ENCODE measurements at places on chromosomes 13 and 19. TPM values are rescaled to one million over a fixed set of nuclear protein-coding genes. Genes with fewer than 3 reads are reported as not detected.

Gene DCT
- 0.06 TPM for total RNA-seq

DNA sequence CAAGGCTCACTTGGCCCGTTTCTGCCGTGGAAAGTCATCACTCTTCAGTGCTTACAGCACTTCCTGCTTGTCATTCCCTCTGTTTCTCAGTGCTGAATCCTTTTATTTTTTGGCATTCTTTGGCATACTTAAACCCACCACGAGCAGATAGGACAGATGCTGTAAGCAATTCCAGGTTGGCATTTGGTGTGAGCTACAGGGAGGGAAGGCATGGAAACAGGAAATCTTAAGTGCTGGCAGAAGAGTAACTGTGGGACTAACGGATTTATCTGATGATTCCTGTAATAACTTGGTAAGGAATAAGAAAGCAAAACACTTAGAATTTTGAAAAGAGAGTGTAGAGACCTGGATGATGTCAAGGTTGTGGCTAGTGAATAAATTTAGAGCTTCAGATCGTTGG, 273.4 kb downstream of the GPC6 start:
- H3K27ac ChIP-seq = no peak overlapping the region
- no peaks in the 10 kb centered on the region for H3K4me1 ChIP-seq
- no peak for DNase-seq
- H3K27me3 ChIP-seq = no peaks in the 10 kb centered on the region
- no peak overlapping the region for H3K4me3 ChIP-seq

Gene OXGR1
- not detected for total RNA-seq

DNA sequence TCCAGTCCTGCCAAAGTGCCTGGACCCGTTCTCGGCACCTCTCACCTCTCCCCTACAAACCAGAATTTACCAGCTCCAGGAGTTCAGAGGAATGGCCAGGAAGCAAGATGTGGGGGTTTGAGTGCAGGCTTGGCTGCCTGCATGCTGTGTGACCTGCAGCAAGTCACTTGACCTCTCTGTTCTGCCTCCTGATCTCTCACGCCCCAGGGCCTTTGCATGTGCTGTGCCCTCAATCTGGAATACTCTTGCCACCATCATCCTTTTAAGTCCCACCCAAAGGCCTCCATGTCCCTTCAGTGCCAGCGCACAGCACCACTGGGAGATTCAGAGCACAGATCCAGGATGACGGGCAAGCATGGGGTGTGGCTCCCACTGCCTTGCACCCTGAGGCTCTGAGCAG, 43.4 kb downstream of the MYO9B start:
- H3K27ac ChIP-seq = no peak overlapping the region
- peaks cover 54% of the 10 kb centered on the region for H3K36me3 ChIP-seq
- peaks cover 54% of the 10 kb centered on the region for H3K4me1 ChIP-seq
- H3K4me3 ChIP-seq = no peak overlapping the region
- no peaks in the 10 kb centered on the region for H3K27me3 ChIP-seq

GRCh38 chr19:43605875-43606568, 5.9 kb upstream of the SRRM5 start:
- no peaks in the 10 kb centered on the region for H3K4me1 ChIP-seq
- DNase-seq = no peak
- no peaks in the 10 kb centered on the region for H3K36me3 ChIP-seq
- no peaks in the 10 kb centered on the region for H3K27me3 ChIP-seq
- no peak overlapping the region for H3K27ac ChIP-seq

DNA sequence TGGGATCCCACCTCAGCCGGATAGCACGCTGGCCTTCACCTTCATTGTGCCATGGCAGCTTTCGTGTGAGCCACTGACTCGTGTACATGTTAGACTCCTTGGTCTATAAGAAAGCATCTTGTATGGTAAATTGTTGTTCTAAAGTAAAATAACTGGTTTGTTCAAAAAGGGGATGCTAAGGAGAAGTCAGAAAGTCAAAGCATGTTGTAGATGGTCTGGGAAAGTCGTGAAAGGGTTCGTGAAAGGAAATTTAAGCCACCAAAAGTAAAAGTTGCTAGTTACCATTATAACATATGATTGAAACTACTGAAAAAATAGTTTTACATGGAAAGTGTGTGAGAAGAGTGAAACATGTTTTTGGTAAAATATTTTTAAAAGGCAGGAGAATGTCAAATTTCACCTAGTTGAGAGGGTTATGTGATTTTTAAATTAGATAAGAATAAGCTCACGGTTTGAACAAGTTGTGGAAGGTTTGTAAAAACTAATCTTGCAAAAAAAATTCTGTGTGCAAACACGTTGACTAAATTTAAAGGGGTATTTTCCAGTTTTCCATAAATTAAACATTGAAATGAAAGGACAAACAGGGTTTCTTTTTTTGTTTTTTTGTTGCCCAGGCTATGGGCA, 23.4 kb downstream of the DPRX start:
- H3K36me3 ChIP-seq = no peaks in the 10 kb centered on the region
- DNase-seq = no peak
- H3K4me3 ChIP-seq = no peak overlapping the region
- no peaks in the 10 kb centered on the region for H3K4me1 ChIP-seq
- no peaks in the 10 kb centered on the region for H3K27me3 ChIP-seq
- H3K27ac ChIP-seq = no peak overlapping the region

Gene SYNGR4
- total RNA-seq = not detected

Gene JAK3
- 137 TPM for total RNA-seq

DNA sequence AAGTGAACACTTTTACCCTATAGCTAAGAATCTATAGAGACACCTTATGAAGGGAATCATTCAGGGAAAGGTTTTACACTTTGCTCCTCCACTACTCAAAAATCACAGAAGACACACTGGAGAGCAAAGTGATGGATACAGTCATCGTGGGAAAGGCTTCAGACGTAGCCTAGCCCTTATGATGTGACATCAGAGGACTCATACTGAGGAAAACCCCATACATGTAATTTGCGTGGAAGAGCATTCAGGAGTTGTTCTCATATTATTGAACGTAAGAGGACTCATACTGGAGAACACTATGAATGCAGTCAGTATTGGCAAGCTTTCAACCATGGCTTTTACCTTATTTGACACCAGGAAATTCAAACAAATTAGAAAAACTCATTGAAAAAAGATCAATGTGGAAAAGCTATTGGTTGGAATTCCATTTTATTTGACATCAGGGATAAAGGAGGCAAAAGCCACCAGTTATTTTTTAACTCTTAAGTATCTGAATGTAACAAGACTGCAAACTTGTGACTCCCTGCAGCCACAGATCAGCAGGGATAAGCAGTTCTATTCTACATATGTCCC, 16.1 kb upstream of the ZNF274 start:
- H3K4me3 ChIP-seq = no peak overlapping the region
- H3K4me1 ChIP-seq = no peaks in the 10 kb centered on the region
- no peak overlapping the region for H3K27ac ChIP-seq
- DNase-seq = no peak
- H3K36me3 ChIP-seq = peaks cover 17% of the 10 kb centered on the region

Gene TMEM272
- total RNA-seq = 0.09 TPM

- H3K4me3 ChIP-seq = no peak overlapping the region
- no peak for DNase-seq
- peak overlapping the region; percentile 53 for H3K27ac ChIP-seq
- peaks cover 11% of the 10 kb centered on the region for H3K36me3 ChIP-seq
- no peaks in the 10 kb centered on the region for H3K4me1 ChIP-seq
These were observed 1.5 kb upstream of the SOX1 start for GRCh38 chr13:112065521-112065866.

- H3K4me3 ChIP-seq = peak overlapping the region; percentile 53
- peaks cover 9% of the 10 kb centered on the region for H3K27me3 ChIP-seq
- H3K36me3 ChIP-seq = no peaks in the 10 kb centered on the region
- peaks cover 18% of the 10 kb centered on the region for H3K4me1 ChIP-seq
- no peak for DNase-seq
These were observed 2.3 kb downstream of the KISS1R start for GRCh38 chr19:919199-920050.

GRCh38 chr19:37817180-37817981, 38.0 kb upstream of the ZNF573 start:
- no peaks in the 10 kb centered on the region for H3K27me3 ChIP-seq
- H3K36me3 ChIP-seq = peaks cover 4% of the 10 kb centered on the region
- H3K27ac ChIP-seq = no peak overlapping the region
- peaks cover 3% of the 10 kb centered on the region for H3K4me1 ChIP-seq
- no peak overlapping the region for H3K4me3 ChIP-seq
- DNase-seq = peak; percentile 44

GRCh38 chr19:41302624-41303351, 7.2 kb upstream of the CCDC97 start:
- peaks cover 75% of the 10 kb centered on the region for H3K36me3 ChIP-seq
- no peaks in the 10 kb centered on the region for H3K27me3 ChIP-seq
- DNase-seq = peak; percentile 91
- H3K27ac ChIP-seq = peak overlapping the region; percentile 96

DNA sequence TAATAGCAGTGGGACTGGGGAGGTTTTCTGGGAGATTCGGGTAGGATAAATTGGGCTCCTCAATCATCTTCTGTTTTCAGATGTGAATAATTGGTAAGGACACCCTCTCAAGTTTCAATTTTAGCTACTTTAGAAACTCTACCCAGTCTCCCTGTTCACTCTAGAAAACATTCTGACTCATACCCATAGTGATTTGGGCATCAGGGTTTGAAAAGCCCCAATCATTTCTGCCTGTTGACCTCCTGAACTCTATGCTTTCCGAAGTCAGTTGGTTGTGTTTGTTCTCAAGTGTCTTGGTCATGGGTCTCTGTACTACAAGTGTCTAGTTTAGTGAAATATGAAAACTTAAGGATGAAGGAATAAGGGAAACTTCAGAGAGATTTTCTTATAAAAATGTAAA, 911.3 kb upstream of the GPC6 start:
- no peaks in the 10 kb centered on the region for H3K36me3 ChIP-seq
- H3K4me3 ChIP-seq = no peak overlapping the region
- no peak overlapping the region for H3K27ac ChIP-seq
- H3K27me3 ChIP-seq = no peaks in the 10 kb centered on the region

DNA sequence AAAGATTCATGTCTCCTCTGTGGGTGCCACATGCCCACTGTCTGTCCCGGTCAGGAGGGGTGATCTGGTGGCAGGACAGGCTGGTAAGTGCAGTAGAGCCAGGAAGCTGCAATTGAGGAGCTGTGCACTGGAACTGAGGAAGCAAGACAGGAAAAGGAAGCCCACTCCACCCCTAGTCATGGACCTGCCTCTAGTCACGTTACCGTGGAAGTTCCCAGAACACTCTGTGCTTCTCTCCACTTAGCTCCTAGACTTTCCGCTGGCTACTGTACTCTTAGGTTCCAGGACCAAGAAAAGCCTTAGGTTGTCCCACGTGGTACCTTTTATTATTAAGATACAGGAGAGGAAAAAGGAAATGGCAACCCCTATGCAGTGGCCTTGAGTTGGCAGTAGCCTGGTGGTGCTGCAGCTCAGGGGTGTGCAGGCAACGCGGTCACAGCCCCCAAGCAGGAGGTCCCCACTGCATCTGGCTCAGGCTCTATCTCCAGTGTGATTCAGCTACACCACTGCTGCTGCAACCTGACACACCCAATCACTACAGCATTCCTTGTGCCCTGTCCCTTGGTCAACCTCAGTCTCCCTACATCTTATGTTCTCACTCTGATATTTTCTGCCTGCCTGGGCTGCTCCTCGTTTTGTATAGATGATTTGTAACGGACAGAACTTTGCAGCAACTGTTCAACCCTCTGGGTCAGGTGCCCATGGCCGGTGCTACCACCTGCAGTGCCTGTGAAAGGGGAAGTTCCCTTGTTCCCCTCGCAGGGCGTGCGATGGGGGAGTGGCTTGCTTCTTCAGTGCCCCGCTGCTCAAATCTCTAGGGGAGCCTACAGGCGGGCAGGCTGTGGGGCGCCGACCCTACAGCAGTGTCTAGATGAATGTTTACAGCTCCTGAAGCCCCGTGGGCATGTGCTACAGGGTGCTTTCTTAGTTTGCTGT, 24.4 kb upstream of the GPR12 start:
- no peak overlapping the region for H3K4me3 ChIP-seq
- peaks cover 6% of the 10 kb centered on the region for H3K4me1 ChIP-seq
- no peak overlapping the region for H3K27ac ChIP-seq
- peaks cover 14% of the 10 kb centered on the region for H3K27me3 ChIP-seq
- H3K36me3 ChIP-seq = peaks cover 1% of the 10 kb centered on the region

DNA sequence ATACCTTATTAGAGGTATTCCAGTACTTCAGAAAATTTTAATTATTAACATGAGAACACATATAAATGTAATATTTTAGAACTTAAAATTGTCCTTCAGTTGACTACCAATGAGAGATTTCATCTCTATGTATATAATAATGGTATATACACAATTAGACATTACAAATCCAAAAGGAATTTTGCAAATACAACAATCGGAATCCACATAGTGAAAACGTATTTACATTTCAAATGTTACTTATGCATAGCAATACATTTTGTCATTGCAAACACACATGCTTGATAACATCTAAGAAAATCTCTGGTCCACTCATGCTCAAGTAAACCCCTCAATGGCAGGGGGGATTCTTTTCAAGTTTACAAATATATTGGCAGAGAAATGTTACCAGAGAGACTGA, 2345.2 kb downstream of the PCDH9 start:
- no peaks in the 10 kb centered on the region for H3K4me1 ChIP-seq
- DNase-seq = no peak
- H3K36me3 ChIP-seq = no peaks in the 10 kb centered on the region
- no peaks in the 10 kb centered on the region for H3K27me3 ChIP-seq

Gene PSG2
- total RNA-seq = not detected

- H3K27ac ChIP-seq = no peak overlapping the region
- peaks cover 56% of the 10 kb centered on the region for H3K27me3 ChIP-seq
- H3K4me3 ChIP-seq = no peak overlapping the region
- peaks cover 3% of the 10 kb centered on the region for H3K4me1 ChIP-seq
- H3K36me3 ChIP-seq = peaks cover 17% of the 10 kb centered on the region
- DNase-seq = no peak
These were observed 774 bp downstream of the SLC7A10 start for GRCh38 chr19:33224694-33225457.

- no peaks in the 10 kb centered on the region for H3K36me3 ChIP-seq
- no peaks in the 10 kb centered on the region for H3K4me1 ChIP-seq
- no peak overlapping the region for H3K4me3 ChIP-seq
These were observed 373.0 kb downstream of the FGF14 start for GRCh38 chr13:102028868-102029267.

GRCh38 chr19:44647144-44647543, 3.4 kb downstream of the PVR start:
- no peak for DNase-seq
- H3K4me3 ChIP-seq = no peak overlapping the region
- H3K4me1 ChIP-seq = peaks cover 3% of the 10 kb centered on the region
- peaks cover 12% of the 10 kb centered on the region for H3K27me3 ChIP-seq
- no peaks in the 10 kb centered on the region for H3K36me3 ChIP-seq

Gene CERS1
- total RNA-seq = not detected

DNA sequence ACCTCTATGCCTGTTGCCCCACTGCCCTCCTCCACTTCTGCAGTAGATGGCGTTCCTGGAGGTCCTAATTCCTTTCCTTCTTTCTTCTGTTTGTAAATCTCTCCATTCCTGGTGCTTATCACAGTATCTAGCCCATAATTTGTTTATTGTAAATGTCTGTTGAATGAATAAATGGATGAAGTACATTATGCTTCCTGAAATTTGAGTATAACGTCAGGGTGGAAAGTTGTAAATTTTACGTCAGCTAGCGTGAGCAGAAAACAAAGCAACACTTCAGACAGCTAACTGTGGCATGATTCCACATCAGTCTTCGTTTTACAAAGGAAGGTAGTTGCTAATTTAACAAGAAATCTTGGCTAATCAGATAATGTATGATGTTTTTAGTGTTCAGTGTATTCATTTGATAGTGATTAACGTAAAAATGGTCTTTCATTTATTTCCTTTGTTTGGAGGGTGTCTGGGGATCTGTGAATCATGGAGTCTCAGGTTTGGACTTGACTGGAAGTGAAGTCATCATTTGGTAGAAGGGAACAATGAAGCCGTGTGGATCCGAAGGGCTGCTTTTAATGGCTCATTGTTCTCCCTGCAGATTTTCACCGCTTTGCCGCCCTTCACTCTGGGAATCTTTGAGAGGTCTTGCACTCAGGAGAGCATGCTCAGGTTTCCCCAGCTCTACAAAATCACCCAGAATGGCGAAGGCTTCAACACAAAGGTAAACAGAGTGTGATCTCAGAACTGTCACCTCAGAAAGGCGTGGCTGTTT, 215.1 kb downstream of the SHISA2 start:
- no peaks in the 10 kb centered on the region for H3K36me3 ChIP-seq
- peaks cover 18% of the 10 kb centered on the region for H3K27me3 ChIP-seq
- H3K4me3 ChIP-seq = no peak overlapping the region
- no peak overlapping the region for H3K27ac ChIP-seq
